Activated naive CD8-positive, alpha-beta T cell treated with anti-CD3 and anti-CD28 coated beads, Interleukin-2, amount 10 ng/mL, durations not matched to agents 7 days and 5 days (primary cell): ENCODE measurements at places on chromosomes 6 and 20. TPM values are rescaled to one million over a fixed set of nuclear protein-coding genes. Genes with fewer than 3 reads are reported as not detected.

The SPACA1 gene
- not detected for total RNA-seq

The ULBP2 gene
- total RNA-seq: 0.53 TPM

The CFAP61 gene
- total RNA-seq: not detected

The CCN6 gene
- total RNA-seq: not detected

The ISM1 gene
- total RNA-seq: 3.0 TPM

The ADA gene
- total RNA-seq: 90.4 TPM

The IL20RA gene
- total RNA-seq: not detected

The KIFC1 gene
- 127 TPM for total RNA-seq

The EYA2 gene
- not detected for total RNA-seq

The SAMD5 gene
- total RNA-seq: not detected

The WFDC5 gene
- not detected for total RNA-seq

The POU5F1 gene
- total RNA-seq: 0.22 TPM

The COL9A3 gene
- 0.42 TPM for total RNA-seq
